SJSA1 (cell line): ENCODE measurements at places on chromosomes 2 and 18.

GRCh38 chr2:236874866-236875481 is 210.7 kb upstream of the COPS8 start:
- peak; percentile 16 for DNase-seq

DNA sequence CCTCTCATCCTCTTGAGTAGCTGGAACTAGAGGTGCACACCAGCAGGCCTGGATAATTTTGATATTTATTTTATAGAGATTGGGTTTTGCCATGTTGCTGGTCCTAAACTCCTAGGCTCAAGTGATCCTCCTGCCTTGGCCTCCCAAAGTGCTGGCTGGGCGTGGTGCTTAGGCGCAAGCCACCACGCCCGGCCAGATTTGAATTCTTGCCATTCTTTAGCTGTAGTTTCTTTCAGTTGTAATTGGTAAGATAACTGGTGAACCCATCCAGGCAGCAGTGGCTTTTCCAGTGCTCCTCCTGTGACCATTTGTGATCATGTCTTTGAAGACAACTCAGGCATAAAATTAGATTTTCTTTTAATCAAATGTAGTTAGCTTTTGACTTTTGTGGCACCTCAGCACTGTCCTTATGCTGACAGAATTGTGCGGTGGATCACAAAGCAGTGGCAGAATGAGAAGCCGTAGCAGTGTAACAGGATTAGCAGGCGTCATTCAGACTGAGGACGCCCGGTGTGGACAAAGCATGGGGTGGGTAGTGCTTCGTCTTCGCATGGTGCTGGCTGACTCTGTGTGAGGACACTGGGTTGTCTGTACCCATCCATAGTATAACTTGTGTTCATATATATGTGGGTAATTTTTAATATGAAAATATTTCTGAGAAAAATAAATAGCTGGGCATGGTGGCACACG is 30.0 kb upstream of the TOGARAM2 start:
- DNase-seq, result no peak

- DNase-seq, result no peak
Observed at GRCh38 chr2:20317197-20317596, 33.4 kb downstream of the PUM2 start.

DNA sequence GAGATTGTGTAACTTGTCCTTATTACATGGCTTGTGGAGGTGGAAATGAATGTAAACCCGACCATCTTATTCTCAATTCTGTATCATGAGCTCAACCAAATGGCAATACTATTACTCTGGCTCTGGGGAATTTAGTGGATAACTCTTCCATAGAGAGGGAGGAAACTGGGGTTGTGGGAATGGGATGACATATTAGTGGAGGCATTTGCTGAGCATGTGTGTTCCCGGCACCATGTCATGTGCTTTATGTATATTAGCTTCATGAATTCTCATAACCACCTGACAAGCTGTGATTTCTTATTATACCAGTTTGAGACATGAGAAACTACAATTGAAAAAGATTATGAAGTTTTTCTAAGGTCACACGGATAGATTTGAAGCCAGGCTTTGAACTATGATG is 112.8 kb upstream of the TMEFF2 start:
- no peak for DNase-seq
